Stimulated activated CD4-positive, alpha-beta T cell treated with anti-CD3 and anti-CD28 coated beads, TNF-alpha, amount 100 ng/mL, for 48 hours (primary cell): ENCODE measurements at places on chromosomes 2 and 18.

GRCh38 chr2:95234286-95234785 is 27.0 kb downstream of the ZNF892 start:
- DNase-seq = no peak

- no peak for DNase-seq
These were observed 320.5 kb upstream of the ZNF521 start for GRCh38 chr18:25672490-25672889.

- DNase-seq = no peak
These were observed 66.6 kb upstream of the ZEB2 start for GRCh38 chr2:144586476-144586875.

- no peak for DNase-seq
These were observed 317.9 kb upstream of the TNP1 start for GRCh38 chr2:217177720-217178119.

- DNase-seq = no peak
These were observed 6.1 kb upstream of the CXCR1 start for GRCh38 chr2:218172845-218173244.

DNA sequence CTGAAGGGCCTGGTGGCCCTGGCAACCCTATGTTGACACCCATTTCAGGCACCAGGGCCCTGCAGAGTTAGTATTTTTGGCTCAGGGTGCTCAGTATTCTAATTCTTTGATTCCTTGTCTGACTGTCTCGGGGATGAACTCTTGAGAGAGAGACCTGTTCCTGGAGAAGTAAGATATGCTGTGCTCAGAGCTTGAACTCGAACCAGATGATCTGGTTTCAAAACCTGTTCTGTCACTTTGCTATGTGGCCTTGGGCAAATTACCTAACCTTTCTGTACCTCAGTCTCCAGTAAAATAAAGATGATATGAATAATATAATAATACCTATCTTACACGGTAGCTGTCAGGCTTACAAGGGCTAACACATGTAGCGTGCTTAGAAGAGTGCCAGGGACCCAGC is 294.2 kb downstream of the DYSF start:
- DNase-seq = no peak

GRCh38 chr2:50327906-50328305 is 704.0 kb downstream of the NRXN1 start:
- DNase-seq = no peak

DNA sequence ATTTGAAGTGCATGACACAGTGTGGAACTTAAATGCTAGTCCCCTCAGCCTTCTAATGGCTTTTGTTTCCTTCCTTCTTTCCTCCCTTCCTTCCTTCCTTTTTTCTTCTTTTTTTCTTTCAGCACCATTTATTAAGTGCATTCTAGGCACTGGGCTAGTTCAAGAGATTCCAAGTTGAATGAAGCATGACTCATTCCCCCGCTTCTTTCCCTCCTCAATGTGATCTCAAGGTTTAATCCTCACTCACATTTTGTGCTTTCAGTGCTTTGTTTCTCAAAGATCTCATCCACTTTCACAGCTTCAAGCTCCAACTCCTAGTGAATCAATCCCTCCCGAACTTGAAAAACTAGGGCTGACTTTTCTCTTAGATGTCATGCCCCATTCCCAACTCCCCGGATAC is 90.1 kb downstream of the LBH start:
- DNase-seq = no peak

GRCh38 chr2:236177967-236178889 is 10.0 kb upstream of the GBX2 start:
- peak; percentile 31 for DNase-seq

GRCh38 chr2:231732604-231733003 is 24.3 kb downstream of the PTMA start:
- DNase-seq = no peak

- no peak for DNase-seq
These were observed 55.0 kb downstream of the INPP5D start for GRCh38 chr2:233115121-233115520.

DNA sequence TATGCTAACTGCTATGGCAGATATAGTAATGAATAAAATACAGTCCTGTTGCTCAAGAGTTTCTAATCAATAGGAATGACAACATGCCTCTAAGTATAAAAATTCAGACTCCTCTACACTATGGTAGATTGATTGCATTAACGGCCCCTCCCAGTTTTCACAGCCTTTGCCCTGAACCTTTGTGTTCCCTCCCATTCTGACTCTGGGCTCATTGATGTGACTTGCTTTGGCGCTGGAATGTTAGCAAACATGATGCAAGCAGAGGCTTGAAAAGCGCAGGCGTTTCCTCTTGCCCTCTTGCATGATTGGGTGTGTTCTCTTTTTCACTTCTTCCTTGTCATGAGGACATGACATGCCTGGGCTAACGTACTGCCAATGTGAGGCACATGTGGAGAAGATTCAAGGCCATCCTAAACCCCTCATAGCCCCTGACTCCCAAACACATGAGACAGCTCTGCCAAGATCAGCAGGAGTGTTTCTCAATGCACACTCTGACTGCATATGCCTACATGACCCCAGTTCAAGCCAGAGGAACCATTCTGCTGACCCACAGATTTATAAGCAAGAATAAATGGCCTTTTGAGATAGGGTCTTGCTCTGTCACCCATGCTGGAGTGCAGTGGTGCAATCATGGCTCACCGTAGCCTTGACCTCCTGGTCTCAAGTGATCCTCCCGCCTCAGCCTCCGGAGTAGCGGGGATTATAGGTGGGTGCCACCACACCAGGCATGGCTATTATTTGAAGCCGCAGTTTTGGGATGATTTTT is 49.7 kb upstream of the CD28 start:
- DNase-seq = no peak

DNA sequence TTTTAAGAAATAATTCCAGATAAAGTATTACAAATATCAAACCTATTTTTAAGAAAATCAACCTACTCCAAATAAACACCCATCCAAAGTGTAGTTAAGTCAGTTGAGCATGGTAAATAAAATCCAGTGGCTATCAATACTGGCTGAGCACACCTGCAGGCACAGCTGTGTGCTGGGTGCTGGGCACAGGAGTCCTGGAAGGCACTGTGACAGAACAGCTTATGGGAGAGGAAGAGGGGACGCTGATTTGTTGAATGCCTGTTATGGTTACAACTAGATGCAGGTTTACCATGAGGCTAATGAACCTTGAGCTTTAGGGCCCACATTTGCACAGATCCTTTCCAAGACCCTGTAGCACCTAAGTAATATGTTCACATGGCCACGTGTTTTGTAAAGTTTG is 202.7 kb downstream of the MTX2 start:
- no peak for DNase-seq

DNA sequence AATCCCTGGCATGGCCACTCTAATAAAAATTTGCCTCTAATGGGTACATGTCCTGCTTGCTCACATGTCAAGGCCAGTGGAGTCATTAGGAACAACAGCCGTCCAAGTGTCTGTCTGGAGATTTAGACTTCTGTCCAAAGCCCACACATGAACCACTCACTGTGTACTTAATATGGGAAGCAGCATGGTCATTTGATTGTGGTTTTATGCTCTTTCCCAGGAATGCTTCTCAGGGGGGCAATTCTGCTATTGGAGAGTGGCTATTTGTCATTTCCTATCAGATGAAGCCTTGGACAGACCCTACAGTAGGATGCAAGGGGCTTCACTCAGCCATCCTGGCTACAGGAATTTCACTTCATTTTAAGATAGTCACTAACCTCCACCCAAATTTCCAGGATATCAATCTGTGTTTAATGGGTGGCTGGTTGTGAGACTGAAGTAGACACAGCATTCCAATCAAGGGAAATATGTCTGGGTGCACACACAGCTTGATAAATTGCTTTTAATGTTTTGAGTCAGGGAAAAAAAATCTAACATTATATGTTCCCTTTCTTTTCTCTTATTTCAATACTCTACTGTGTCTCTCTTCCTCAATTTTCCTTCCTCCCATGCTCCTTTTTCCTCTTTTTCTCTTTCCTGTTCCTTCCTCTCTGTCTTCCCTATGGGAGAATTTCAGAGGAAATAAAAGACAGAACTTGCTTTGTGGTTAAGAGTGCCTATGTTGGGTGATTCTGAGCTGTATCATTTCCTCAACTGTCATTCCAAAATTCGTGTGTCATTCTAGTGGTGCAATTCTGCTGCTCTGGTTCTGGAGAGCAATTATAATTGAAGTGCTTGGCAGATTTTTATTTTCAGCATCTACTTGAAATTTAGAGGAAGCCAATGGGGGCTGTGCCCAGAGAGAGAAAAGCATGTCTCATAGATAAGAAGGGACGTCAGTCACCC is 320.1 kb downstream of the OSR1 start:
- DNase-seq = no peak

DNA sequence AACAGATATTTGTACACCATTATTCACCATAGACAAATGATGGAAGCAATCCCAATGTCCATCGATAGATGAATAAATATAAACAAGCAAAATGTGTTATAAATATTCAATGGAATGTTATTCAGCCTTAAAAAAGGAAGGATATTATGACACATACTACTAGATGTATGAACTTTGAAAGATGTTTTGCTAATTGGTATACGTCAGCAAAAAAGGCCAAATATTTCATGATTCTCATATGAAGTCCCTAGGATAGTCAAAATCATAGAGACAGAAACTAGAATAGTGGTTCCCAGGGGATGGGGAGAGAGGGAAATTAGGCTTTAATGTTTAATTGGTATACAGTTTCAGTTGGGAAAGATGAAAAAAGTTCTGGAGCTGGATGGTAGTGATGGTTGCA is 85.2 kb downstream of the FSIP2 start:
- DNase-seq = no peak

DNA sequence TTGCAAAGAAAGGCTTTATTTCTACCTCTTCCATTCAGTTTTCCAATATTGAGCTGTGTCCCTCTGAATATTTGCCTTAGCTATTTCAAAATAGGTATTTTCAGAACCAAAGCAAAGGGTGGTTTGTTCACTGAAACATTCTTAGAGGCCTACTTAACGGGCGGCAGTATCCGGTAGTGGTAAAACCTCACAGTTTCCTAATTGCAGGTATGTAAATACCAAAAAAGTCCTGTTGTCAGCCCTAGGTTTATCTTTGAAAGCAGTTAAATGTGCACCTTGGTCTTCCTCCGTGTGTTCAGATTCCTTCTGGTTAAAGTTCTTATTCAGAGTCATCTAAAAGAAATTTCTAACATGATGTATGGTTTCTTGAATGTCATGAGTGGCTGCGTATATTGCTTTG is 38.9 kb downstream of the CCNT2 start:
- DNase-seq = no peak

DNA sequence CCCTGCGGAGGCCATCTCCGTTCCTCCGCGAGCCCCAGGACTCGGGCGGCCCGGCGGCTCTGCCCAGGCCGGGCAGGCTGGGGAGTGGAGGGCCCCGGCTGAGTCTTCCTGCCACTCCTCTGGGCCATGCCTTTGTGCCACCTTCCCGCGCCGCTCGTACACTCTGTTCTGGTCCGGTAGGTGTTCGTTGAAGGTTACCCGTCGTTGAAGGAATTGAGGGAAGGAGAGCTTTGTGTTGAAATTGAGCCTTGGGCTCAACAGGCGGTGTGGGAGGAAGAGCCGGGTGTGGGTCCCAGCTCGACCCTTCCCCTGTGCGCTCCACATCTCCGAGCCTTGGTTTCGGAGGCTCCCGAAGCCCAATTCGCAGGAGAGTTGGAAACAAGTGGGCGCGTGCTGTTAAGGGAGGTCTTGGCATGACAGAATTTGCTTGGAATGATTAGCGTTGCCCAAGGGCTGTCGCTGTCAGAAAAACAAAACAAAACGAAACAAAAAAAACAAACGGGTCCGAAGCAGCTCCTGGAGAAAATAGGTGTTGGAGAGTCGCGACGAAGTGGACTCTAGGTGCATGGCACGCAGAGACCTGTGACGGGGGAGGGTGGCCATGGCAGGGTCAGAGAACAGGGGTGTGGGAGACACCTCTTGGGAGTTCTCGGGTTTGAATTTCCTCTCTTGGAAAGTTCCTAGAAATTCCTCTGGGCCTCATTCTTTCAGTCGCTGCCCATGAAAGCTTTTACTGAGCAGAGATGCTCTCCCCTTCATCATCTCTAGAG is 1.2 kb upstream of the MZT2A start:
- DNase-seq = no peak
